ENCODE measurements at places on chromosomes 5 and 9. TPM values are rescaled to one million over a fixed set of nuclear protein-coding genes. Genes with fewer than 3 reads are reported as not detected.

SLC46A2 gene
- not detected for total RNA-seq

- no peaks in the 10 kb centered on the region for H3K27me3 ChIP-seq
- no peak overlapping the region for H3K4me3 ChIP-seq
- H3K27ac ChIP-seq, result no peak overlapping the region
- no peaks in the 10 kb centered on the region for H3K4me1 ChIP-seq
- DNase-seq, result no peak
- no peaks in the 10 kb centered on the region for H3K36me3 ChIP-seq
These were observed 79.4 kb downstream of the ZNF366 start for GRCh38 chr5:72427488-72428437.

DNA sequence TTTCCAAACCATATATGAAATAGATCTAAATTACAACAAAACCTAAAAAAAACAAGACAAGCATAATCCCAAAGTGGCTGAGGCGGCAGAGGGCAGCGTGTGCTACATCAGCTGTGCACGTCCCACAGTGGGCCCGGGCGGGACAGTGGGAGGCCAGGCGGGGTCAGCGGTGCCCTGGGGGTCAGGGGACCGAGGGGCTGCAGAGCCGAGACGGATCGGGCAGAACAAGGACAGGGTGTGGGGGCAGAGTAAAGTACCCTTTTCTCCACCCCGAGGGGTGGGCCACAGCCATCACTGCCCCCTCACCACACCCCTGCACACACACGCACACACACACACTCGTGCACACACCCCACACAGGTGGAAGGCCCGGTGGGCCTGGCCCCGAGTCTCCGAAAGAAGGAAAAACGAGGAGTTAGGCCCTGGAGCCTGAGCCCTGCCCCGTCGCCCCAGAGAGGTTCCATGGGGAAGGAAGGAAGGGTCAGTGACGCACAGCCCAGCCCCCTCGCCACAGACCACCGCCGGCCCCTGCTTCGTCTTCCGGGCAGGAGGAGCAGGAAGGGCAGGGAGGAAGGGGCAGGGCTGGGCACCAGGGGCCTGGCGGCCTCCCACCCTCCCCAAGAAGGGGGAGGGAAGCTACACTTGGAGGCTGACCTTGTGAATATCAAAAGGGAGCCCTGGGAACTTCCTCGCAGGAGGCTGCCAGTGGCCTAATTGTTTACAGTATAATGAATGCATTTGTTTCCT, 49.6 kb upstream of the UBAC1 start:
- no peaks in the 10 kb centered on the region for H3K27me3 ChIP-seq
- peak overlapping the region; percentile 21 for H3K4me3 ChIP-seq

OBP2B gene
- total RNA-seq, result not detected

DNA sequence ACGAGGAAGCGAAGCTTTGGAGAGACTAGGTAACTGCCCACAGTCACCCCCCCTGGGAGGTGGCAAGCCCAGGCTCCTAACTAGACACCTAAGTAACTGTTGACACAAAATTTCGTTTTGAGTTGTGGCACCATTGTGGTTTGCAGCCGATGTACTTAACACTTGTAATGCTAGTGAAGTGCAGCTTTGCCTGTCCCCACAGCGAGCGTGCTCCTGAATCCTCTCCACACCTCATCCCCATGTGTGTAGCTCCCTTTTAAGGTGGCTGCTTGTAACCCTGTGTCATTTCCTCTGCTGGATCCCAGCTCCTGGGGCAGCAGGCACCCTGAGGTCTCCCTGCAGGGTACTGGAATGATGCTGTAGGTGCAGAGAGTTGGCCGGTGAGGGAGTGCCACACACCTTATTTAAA, 114.9 kb downstream of the TRIO start:
- peaks cover 19% of the 10 kb centered on the region for H3K4me1 ChIP-seq
- no peaks in the 10 kb centered on the region for H3K27me3 ChIP-seq
- H3K4me3 ChIP-seq, result no peak overlapping the region
- H3K27ac ChIP-seq, result no peak overlapping the region
- no peak for DNase-seq

DNA sequence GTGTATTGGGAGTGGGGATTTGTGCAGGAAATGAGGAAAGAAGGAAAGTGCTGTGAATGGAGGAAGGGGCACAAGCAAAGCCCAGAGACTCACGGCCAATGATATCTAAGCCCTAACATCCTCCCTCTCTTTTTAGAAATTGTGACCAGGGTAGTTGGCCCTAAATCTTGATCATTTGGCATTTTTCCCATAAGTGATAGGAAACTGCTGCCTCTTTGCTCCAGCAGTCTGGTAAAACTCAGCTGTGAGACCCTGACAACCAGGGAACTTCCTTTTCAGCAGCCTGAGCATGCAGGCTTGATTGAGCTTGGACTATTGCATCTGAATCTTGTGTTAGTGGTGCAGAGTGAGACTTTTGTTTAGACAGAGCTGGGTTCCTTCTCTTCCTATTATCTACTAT, 9.6 kb upstream of the ADRB2 start:
- H3K4me3 ChIP-seq, result no peak overlapping the region
- no peak for DNase-seq
- no peaks in the 10 kb centered on the region for H3K36me3 ChIP-seq
- H3K27ac ChIP-seq, result no peak overlapping the region
- H3K27me3 ChIP-seq, result no peaks in the 10 kb centered on the region

DNA sequence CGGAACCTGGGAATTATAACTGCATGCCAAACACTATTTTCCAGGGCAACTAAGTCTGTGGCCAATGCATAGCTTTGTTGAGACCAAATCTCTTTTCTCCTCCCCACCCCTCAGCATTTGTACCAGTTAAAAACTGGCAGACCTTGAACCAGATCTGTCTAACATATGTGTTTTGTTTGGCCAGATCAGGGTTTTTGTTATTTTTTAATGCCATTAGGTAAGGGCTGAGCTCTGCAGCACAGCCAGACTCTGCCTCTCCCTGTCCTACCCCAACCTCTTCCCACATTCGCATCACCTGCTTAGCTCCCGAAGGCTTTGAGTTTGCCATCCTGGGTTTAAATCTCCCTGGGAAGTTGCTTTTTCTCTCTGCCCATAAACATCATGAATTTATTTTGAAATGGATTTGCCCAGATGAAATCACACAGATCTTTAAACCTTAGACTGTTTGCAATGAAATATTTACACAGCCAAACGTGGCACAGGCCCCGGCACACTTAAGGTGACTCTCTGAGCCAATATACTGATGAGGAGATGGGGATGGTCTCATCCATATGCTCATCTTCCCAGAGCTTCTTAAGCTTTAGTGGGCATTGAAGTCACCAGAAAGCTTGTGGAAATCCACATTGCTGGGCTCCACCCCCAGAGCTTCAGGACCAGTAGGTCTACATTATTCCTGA, 54.0 kb upstream of the ALDH1B1 start:
- no peak overlapping the region for H3K4me3 ChIP-seq
- H3K27me3 ChIP-seq, result no peaks in the 10 kb centered on the region
- no peak overlapping the region for H3K27ac ChIP-seq
- no peaks in the 10 kb centered on the region for H3K4me1 ChIP-seq

ANKRD18A gene
- 13.2 TPM for total RNA-seq

DNA sequence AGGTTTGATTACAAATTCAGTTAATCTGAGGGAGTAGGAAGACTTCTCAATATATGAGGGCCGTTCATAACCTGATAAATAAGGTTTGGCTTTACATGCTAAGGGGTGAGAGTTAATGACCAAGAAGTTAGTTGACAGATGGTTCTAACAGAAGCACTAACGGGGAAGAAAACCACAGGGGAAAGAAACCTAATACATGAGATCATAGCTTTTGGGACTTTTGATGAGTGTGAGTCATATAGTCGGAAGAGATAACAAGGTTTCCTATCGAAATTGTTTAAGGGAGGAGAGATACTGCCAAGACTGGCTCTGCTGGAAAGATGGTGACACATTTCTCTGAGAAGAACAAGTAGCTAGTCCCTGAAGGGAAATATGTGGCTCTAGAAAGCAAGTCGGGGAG, 140.1 kb downstream of the COX7C start:
- H3K4me3 ChIP-seq, result no peak overlapping the region
- no peak overlapping the region for H3K27ac ChIP-seq
- no peaks in the 10 kb centered on the region for H3K36me3 ChIP-seq
- H3K27me3 ChIP-seq, result no peaks in the 10 kb centered on the region
- H3K4me1 ChIP-seq, result no peaks in the 10 kb centered on the region

MAMDC2 gene
- 15.3 TPM for total RNA-seq

DNA sequence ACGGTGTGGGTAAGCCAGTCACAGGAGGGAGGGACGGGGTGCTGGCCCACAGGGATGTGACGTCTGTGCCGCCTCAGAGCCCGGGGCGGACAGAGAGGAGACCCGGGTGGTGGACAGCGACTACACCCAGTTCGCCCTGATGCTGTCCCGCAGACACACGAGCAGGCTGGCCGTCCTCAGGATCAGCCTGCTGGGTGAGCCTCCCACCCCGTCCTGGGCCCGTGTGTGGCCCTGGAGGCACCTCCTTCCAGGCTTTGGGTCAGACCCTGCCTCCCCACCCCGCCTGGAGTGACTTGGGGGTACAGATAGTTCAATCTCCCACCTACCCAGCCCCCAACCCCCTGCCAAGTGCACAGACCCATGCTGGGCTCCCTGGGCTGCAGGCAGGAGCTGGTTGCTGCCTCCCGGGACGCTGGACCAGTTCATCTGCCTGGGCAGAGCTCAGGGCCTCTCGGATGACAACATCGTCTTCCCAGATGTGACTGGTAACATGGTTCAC, 1.7 kb downstream of the LCN12 start:
- no peaks in the 10 kb centered on the region for H3K36me3 ChIP-seq
- no peaks in the 10 kb centered on the region for H3K27me3 ChIP-seq
- peaks cover 9% of the 10 kb centered on the region for H3K4me1 ChIP-seq
- H3K27ac ChIP-seq, result no peak overlapping the region

- no peak for DNase-seq
- H3K4me1 ChIP-seq, result no peaks in the 10 kb centered on the region
- H3K4me3 ChIP-seq, result no peak overlapping the region
- no peaks in the 10 kb centered on the region for H3K36me3 ChIP-seq
- no peak overlapping the region for H3K27ac ChIP-seq
These were observed 324.1 kb downstream of the PLK2 start for GRCh38 chr5:58135571-58136335.

GRCh38 chr9:136011703-136012496, 50.7 kb upstream of the UBAC1 start:
- no peaks in the 10 kb centered on the region for H3K27me3 ChIP-seq
- no peak for DNase-seq
- no peaks in the 10 kb centered on the region for H3K4me1 ChIP-seq
- H3K36me3 ChIP-seq, result no peaks in the 10 kb centered on the region
- H3K27ac ChIP-seq, result no peak overlapping the region

DNA sequence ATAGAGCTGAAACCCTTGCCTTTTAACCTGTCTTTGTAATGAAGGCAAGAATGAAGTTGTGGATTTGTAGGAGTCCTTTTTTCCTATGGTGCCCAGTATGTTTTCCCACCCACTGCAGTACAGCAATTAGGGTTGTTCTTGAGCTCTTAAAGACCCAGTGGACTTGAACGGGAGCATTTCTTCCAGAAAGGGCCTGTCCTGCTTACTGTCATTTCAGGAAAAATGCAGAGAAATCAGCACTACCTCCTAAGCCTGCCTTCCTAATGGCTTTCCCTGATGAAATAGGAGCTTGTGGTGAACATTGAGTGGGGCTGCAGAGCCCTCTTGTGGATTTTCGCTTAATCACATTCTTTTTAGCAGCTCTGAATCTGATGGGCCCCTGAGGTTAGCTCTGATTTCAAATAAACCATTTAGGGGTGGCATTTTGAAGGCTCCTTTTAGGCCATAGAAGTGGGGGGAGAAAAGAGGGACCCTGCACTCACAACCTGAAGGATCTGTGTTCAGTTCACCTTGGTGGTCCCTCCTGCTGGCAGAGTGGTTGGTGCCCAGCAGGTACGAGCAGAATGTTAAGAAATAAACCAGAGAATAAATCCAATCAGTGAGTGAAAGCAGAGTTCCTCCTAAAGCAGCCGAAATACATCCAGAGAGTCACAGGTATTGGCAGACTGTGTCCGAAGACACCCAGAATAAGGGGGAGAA, 188.0 kb upstream of the KLF9 start:
- no peak overlapping the region for H3K27ac ChIP-seq
- H3K4me1 ChIP-seq, result peaks cover 3% of the 10 kb centered on the region
- peak; percentile 19 for DNase-seq
- H3K36me3 ChIP-seq, result no peaks in the 10 kb centered on the region

IL13 gene
- not detected for total RNA-seq

DMAC1 gene
- 92.5 TPM for total RNA-seq

DNA sequence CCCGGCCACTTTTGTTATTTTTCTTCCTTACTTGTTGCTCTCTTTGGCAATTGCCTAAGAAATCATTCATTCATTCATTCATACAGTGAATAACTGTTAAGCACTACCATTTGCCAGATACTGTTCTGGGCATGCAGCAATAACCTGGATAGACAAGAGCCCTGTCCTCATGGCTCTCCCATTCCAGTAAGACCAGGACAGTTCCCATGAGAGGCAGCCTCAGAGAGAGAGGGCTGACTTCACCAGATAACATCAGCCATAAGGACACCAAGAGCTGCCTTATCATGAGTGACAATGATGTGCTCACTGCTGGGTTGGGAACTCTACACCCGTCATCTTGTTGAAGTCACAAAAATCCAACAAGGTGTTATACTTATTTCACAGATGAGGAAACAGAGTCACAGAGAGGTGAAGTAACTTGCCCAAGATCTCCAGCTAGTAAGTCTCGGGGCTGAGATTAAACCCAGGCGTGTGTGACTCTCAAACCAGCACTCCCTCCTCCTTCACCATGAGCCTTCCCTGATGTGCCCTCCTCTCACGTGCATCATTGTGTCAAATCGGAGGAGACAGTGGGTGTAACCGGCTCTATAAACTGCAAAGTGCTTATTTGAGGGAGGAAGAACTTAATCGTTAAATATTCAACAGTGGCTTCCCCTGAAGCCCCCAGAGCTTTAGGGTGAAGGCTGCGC, 61.1 kb upstream of the TBC1D2 start:
- H3K27ac ChIP-seq, result no peak overlapping the region
- no peaks in the 10 kb centered on the region for H3K36me3 ChIP-seq
- DNase-seq, result no peak
- H3K4me1 ChIP-seq, result peaks cover 7% of the 10 kb centered on the region

PCDHA1 gene
- 0.50 TPM for total RNA-seq

DNA sequence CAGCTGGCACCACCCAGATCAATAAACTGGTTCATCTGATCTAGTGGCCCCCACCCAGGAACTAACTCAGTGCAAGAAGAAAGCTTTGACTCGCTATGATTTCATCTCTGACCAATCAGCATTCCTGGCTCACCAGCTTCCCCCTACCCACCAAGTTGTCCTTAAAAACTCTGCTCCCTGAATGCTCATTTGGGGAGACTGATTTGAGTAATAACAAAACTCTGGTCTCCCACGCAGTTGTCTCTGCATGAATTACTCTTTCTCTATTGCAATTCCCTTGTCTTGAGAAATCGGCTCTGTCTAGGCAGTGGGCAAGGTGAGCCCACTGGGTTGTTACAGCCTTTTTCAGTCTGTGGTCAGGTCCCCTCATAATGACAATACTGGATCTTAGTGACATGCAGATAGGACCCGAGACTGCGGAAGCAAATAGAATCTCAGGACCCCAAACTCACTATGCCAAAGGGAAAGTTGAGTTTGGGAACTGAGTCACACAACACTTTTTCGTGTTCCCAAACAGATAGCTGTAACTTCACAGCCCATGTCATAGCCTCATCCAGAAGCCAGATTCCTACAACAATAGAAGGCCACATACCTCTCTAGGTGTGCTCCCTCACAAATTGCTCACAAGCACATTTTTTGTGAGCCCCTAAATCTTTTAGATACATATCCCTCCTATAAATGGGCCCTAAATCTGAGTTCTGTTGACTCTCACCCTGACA, 175.2 kb upstream of the RAI14 start:
- peaks cover under 1% of the 10 kb centered on the region for H3K4me1 ChIP-seq
- no peak overlapping the region for H3K4me3 ChIP-seq
- H3K36me3 ChIP-seq, result no peaks in the 10 kb centered on the region
- no peak for DNase-seq
- no peaks in the 10 kb centered on the region for H3K27me3 ChIP-seq

GRCh38 chr5:93674138-93674537, 67.3 kb downstream of the POU5F2 start:
- no peaks in the 10 kb centered on the region for H3K4me1 ChIP-seq
- DNase-seq, result no peak
- no peaks in the 10 kb centered on the region for H3K36me3 ChIP-seq
